Psoas muscle (tissue), 8 donors: ENCODE measurements at places on chromosomes 4 and X. TPM values are rescaled to one million over a fixed set of nuclear protein-coding genes. Genes with fewer than 3 reads are reported as not detected.

- DNase-seq = no peak
These were observed at the start of gene GDPD2 for GRCh38 chrX:70422851-70423341. TSS of gene GDPD2 (plus strand) at chrX:70423314. CDS start at chrX:70424985, 1,671 bp downstream.

ZNF141 gene
- 3.9 TPM for total RNA-seq

GPM6B gene
- 1.6 TPM for total RNA-seq

GRCh38 chr4:121122661-121123060 is 41.5 kb downstream of the TNIP3 start:
- DNase-seq = no peak

USP17L28 gene
- not detected for total RNA-seq

DNA sequence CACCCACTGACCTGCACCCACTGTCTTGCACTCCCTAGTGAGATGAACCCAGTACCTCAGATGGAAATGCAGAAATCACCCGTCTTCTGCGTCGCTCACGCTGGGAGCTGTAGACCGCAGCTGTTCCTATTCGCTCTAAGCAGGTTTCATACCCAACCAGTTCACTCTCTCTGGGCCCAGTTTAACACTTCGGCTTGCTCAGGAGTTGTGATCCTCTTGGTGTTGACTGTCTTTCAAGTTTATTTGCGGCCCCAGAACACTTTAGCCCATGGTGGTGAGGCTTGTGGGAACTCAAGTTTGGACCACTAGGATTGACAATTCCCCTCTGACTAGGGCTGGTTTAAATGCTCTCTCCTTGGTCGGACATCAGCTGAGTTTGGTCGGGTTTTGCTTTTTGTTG is 147.0 kb downstream of the DACH2 start:
- DNase-seq = no peak

GRCh38 chr4:138426786-138427185 is 184.6 kb upstream of the SLC7A11 start:
- DNase-seq = no peak

POU4F2 gene
- not detected for total RNA-seq

DNA sequence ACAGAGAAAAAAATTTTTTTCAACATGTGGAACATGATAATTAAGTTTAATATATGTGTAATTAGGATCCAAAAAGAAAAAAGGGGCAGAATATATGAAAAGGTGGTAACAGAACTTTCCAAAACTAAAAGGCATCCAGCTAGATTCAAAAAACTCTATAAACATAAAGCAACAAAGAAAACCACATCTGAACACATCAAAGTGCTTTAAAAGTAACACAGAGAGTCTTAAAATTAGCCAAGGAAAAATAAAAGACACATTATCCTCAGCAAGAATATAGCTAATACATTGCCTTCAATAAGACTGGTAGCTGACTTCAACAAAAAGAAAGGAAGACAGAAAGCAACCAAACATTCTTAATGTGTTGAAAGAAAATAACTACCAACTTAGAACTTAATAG is 8.2 kb downstream of the CLOCK start:
- DNase-seq = no peak
